ENCODE measurements at places on chromosomes 4 and X.
A peak's percentile ranks its signal among the peaks of the same experiment; 100 is the strongest.

- DNase-seq: no peak
Measured at GRCh38 chr4:55161739-55162138, 36.3 kb upstream of the KDR start.

DNA sequence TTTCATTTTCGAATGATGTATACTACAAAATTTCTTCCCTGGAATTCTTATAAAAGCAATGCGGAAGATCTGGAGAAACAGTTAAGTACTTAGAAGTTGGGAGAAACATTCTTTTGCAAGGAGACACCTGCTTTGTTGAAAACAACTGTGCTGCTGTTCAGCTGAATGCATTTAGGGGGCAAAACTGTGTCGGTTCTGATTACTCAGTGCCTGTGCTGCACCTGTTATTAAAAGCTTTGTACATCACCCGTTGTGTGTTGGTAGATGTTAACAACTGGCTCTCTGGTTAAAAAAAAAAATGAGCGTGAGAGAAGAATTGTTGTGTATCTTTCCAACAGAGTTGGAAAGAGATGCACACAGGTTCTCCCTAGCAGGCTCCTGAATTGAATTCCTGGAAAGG, 184.1 kb upstream of the HHIP start:
- DNase-seq: no peak

GRCh38 chr4:153433754-153434105, 32.4 kb upstream of the TMEM131L start:
- DNase-seq: no peak

DNA sequence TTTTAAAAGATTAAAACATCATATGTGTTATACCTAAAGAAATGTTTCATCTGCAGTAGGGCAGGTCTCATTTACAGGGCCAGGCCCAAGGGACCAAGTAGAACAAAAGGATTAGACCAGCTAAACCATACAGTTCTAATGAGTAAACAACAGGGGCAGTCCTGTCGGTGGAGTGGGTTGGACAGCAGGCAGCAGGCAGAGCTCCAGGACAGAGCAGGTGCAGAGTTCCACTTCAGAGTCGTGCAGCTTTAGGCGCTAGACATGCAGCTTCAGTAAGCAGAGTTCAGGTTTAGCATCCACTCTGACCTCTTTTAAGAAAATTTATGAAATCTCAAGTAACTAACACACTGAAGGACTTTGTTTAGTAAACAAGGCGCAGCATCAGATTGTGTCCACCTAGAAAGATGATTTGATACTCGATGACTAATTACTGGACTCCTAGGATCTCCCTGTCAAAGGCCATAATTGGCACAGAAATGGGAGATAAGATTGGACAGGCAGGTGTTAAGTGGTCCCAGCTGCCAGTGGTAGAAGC, 487.7 kb upstream of the INTU start:
- DNase-seq: no peak

GRCh38 chr4:122152711-122153226, 638 bp downstream of the BLTP1 start:
- peak; percentile 57 for DNase-seq

DNA sequence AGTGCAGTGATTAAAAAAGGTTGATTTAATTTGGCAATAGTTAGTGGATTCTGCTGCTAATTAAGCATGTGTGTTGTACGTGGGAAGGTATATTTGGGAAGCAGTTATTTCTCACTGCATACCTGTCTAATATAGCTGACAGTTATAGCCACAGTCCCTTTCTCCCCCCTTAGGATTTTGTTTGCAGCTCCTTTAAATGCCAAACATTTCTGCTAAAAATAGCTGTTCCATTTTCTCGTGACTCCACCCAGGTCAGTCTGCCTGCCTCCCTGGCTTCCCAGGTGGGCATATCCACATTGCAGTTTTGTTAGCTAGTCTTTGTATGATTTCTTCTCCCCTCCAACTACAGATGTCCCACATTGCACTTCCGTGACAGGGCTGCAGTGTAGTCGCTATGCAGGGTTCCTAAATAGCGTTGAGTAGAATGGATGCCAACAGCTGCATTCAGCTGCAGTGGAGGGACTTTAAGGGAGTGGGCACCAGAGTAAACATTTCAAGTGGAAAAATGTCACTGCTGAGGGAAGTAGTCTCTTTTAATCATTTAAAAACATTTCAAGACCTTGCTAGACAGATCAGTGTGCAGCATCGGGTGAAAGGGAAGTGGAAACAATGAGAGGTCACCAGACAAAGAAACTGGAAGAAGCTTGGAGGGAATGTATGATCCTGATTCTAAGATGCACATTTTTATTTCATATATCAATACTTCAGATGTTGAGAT, 326.3 kb downstream of the RAPGEF2 start:
- DNase-seq: no peak

- no peak for DNase-seq
Measured at GRCh38 chr4:31741326-31741725, 1021.2 kb downstream of the PCDH7 start.

GRCh38 chr4:32697281-32697814, 1977.2 kb downstream of the PCDH7 start:
- no peak for DNase-seq

DNA sequence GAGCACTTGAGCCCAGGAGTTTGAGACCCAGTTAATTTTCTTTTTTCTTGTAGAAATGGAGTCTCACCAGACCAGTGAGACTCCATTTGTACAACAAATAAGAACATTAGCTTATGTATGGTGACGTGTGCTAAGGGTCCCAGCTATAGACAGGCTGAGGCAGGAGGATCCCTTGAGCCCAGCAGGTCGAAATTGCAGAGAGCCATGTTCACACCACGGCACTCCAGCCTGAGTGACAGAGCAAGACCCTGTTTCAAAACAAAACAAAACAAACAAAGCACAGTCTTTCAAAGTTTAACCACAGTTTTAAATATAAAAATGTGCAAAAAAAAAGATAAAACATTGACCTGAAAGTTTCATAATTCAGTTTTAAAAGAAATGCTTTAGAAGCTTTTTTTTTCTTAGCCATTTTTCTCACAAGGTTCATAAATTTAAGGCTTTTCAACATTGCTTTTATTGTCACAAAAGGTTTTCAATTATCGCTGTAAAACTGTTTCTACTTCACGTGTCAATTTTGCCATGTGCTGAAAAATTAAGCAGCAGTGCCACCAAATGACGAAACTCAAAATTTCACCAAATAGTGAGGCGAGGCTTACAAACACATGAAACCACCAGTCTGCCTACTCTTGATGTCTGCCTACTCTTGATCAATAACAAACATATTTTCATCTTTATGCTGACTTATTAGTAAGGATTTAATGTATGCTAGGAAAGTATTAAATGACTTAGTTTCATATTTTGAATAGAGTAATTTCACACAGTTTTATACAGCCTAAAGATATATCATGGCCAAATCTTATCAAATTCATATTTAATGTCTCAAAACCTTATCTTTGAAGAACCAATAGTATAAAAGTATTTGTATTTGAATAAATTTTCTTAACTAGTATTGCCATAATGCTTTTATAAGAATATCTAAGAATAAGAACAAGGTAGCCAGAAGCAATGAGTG, 126.3 kb downstream of the NEK1 start:
- no peak for DNase-seq

- DNase-seq: no peak
Measured at GRCh38 chrX:41919870-41920269, 3.5 kb downstream of the CASK start.

DNA sequence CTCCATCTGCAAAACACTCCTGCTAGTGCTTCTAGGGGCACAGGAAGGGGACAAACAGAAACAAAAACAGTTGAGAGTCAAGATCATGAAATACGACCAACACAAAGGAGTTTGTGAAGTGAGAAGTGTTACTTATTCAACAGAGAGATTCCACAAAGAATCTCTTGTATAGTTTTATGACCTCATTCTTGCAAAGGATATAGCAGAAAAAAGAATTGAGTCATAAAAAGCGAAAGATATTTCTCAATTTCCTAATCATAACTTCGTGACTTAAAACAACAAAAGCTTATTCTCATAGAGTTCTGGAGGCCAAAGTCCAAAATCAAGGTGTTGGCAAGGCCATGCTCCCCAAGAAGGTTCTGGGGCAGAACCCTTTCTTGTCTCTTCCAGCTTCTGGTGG, 40.7 kb downstream of the TIGD4 start:
- no peak for DNase-seq

DNA sequence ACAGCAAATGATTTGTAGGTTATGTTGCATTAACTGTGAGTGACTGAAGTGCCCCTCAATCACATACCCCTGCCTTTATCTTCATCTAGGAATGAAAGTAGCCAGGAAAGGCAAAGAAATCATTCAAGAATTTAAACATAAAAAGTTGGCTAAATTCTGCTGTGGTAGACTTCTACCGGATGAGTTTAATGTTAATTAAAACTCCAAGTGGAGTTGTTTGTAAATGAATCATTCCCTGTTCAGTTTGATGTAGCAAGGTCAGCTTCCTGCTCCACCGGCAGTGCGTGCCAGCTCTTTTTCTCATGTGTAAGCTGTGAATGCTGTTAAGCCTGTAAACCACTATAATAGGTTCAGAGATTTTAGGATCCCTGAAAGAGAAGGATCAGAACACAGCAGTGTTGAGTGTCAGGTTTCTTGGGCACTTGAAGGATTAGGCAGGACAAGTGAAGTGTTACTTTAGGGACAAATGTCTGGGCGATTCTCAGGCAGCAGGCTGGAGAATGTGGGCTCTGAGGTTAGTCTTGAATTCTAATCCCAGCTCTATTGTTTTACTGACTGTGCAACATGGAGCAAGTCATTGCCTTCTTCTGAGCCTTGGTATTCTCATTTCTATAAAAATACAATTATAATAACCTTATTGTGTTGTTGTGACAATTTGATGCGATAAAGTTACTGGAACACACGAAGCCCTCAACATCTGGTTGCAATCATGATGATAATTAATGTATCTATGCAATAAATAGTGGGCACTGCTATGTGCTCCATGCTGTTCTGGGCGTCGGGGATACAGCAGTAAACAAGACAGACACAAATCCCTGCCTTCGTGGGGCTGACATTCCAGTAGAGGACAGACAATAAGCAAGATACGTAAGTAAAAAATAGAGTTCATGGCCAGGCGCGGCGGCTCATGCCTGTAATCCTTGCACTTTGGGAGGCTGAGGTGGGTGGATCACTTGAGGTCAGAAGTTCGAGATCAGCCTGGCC, 112.0 kb downstream of the SHROOM3 start:
- no peak for DNase-seq

GRCh38 chr4:54940996-54941865, 184.2 kb downstream of the KDR start:
- DNase-seq: no peak

GRCh38 chr4:166989886-166990285, 244.4 kb downstream of the SPOCK3 start:
- no peak for DNase-seq

DNA sequence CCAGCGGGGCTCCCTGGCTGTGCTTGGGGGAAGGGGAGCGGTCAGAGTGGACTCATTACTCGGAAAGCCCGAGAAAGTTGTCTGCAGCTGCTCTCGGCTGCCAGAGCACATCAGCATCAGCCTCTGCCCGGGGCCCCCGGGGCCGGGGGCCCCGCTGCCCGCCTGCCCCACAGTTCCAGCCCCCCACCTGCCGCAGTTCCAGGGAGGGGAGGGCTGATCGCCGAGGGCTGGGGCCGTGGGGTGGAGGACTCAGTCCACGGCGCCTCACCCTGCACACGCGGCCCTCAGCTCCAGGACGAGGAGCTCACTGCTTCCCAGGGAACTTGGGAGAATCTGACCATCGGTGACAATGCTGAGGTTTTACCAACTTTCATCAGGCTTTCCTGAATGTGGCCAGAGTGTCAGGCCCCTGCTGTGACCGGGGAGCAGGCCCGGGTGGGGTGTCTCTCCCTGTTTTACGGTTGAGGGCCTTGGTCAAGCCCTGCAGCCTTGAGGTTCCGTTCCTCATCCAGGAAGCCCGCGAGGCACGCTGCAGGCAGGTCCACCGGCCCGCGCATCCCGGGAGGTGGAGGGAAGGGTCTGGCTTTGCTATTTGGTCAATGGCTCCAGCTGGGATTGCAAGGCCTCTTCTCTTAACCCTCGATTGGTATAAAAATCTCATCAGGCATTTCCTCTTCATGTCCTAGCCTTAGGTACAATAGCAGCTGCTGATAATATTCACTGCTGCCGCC, 57.2 kb downstream of the CPZ start:
- DNase-seq: no peak

DNA sequence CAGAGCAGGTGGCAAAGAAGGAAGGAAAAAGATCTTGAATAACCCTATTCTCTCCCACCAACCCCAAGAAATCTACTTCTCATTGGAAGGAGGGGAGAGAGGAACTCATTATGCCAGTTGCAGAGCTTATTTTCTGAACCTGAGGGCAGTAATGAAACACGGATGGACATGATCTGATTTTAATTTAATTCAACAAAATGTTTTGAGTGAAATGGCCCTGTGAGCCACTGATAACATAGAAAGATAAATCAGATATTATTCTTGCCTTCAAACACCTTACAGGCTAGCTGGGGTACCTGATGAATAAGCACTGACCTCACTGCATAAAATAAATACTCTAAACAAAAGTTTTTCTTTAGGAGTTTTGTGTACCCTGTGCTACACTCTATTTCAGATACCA, 30.3 kb downstream of the DAPP1 start:
- no peak for DNase-seq

DNA sequence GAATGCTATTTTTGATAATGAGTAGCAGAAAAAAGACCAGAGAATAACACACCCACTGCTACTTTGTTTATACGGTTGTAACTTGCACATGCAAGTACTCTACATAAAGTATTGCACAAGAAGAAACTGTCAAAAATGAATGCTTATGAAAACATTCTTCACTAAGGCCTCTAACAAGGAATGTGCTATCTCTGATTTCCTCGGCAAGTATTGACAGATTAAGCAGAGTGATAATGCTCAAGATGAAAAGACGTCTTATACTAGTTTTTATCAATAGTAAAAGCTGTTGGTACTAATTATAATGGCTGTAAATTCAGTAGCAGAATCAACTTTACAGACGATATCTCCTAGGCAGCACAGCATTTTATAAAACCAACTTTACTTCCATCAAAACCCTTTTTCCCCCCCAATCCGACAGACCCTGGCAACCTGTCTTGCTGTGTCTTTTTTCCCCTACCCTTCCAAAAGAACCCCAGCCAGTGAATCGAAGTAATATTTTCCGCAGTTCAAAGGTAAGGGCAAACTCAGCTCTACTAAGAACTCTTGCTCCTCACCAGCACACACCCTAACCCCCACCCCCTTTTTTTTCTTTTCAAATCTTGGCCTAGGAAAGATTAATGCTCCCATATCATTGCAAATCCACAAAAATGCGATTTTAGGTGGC, 1.5 kb downstream of the FRYL start:
- DNase-seq: no peak

DNA sequence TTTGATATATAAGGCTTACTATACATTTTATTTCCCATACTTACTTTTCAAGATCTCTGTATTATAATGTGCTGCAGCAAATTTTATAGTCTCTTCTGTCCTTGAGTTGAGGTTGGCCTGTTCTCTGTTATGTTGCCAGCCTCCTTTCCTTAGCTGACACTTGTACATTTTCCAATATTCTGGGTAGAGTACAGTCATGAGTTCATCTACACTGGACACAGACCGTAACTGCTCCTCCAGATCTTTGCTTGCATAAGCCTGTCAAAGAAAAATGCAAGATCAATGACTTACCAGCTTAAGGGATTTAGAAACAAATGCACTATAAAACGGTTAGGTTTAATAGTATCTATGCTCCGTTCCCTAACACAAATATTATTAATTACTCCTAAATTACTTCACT, 63.2 kb downstream of the VEGFC start:
- DNase-seq: no peak

- no peak for DNase-seq
Measured at GRCh38 chr4:1933700-1934099, 62.5 kb downstream of the NSD2 start.

GRCh38 chr4:152039023-152039481, 278.2 kb upstream of the GATB start:
- no peak for DNase-seq

GRCh38 chr4:7818399-7818911, 121.2 kb downstream of the AFAP1 start:
- DNase-seq: no peak
